Mononuclear cell (primary cell): ENCODE measurements at places on chromosomes 11 and 22. TPM values are rescaled to one million over a fixed set of nuclear protein-coding genes. Genes with fewer than 3 reads are reported as not detected.

The KCTD17 gene
- 10.0 TPM for total RNA-seq

The PNPLA5 gene
- not detected for total RNA-seq

The PHF21B gene
- total RNA-seq = not detected

The MEI1 gene
- 63.5 TPM for total RNA-seq

The KIF18A gene
- total RNA-seq = 6.2 TPM

The MS4A12 gene
- total RNA-seq = not detected

The MIEF1 gene
- 26.4 TPM for total RNA-seq
